Camera-type eye (tissue), 1 donor: ENCODE measurements at places on chromosomes 3 and 15. TPM values are rescaled to one million over a fixed set of nuclear protein-coding genes. Genes with fewer than 3 reads are reported as not detected.

The ZNF609 gene
- total RNA-seq, result 49.6 TPM

The GP5 gene
- total RNA-seq, result 1.1 TPM

The NR2F2 gene
- total RNA-seq, result 27.2 TPM

The KLF15 gene
- total RNA-seq, result 7.7 TPM

The C3orf22 gene
- total RNA-seq, result not detected

The SLC28A2 gene
- not detected for total RNA-seq

The LRTM1 gene
- 22.9 TPM for total RNA-seq

The LRRN1 gene
- total RNA-seq, result 61.6 TPM

The ATP2B2 gene
- total RNA-seq, result 28.0 TPM

The PRRT3 gene
- total RNA-seq, result 2.9 TPM

The NLGN1 gene
- 74.2 TPM for total RNA-seq

The LIPH gene
- total RNA-seq, result 3.3 TPM

The GOLGA8H gene
- 1.8 TPM for total RNA-seq

The USP50 gene
- not detected for total RNA-seq

The CCRL2 gene
- total RNA-seq, result 1.7 TPM

The CYP11A1 gene
- 1.0 TPM for total RNA-seq

The DPPA4 gene
- 1.9 TPM for total RNA-seq

The GOLGA6D gene
- total RNA-seq, result not detected

The GATM gene
- total RNA-seq, result 49.4 TPM

The KLHL40 gene
- total RNA-seq, result 7.7 TPM

The GPD1L gene
- 45.4 TPM for total RNA-seq

The MESP2 gene
- total RNA-seq, result 2.8 TPM

The PIGZ gene
- 7.8 TPM for total RNA-seq

The UBAP1L gene
- total RNA-seq, result 22.0 TPM

The TLNRD1 gene
- 12.2 TPM for total RNA-seq

The B3GALNT1 gene
- 67.7 TPM for total RNA-seq

The TARS3 gene
- 39.0 TPM for total RNA-seq

The MOBP gene
- not detected for total RNA-seq

The TCF12 gene
- total RNA-seq, result 280 TPM

The ARPIN gene
- total RNA-seq, result 28.5 TPM

The SLC49A4 gene
- total RNA-seq, result 24.1 TPM

The LDHAL6B gene
- not detected for total RNA-seq

The HRG gene
- not detected for total RNA-seq

The BSN gene
- total RNA-seq, result 14.3 TPM

The TRIP4 gene
- total RNA-seq, result 27.2 TPM

The CLSTN2 gene
- 26.9 TPM for total RNA-seq

The GUCA1C gene
- total RNA-seq, result 14.0 TPM

The SAMMSON gene
- 1.2 TPM for total RNA-seq

The INKA1 gene
- total RNA-seq, result 3.4 TPM

The MDFIC2 gene
- total RNA-seq, result not detected

The PPP2R3A gene
- total RNA-seq, result 25.5 TPM

The CHST13 gene
- total RNA-seq, result 0.38 TPM

The PPARG gene
- total RNA-seq, result 5.5 TPM
